ENCODE measurements at places on chromosomes 1 and 21.
A peak's percentile ranks its signal among the peaks of the same experiment; 100 is the strongest.

DNA sequence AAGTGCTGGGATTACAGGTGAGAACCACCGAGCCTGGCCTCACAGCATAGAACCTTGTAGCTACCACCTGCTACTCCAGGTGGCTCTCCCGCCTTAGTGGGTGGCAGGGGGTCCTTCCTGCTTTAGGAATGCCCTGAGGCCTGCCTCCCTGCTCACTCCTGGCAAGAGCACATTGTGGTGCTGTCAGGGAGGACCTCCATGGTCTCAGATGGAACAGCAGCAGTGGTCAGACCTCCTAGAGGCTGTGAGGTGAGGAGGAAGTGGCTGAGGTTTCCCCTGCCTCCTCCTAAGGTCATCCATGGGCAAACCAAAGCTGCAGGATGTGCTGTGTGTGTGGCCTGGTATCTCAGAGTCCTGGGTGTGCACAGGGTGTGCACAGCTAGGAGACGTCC lies 6.7 kb downstream of the SOX13 start:
- DNase-seq = no peak

DNA sequence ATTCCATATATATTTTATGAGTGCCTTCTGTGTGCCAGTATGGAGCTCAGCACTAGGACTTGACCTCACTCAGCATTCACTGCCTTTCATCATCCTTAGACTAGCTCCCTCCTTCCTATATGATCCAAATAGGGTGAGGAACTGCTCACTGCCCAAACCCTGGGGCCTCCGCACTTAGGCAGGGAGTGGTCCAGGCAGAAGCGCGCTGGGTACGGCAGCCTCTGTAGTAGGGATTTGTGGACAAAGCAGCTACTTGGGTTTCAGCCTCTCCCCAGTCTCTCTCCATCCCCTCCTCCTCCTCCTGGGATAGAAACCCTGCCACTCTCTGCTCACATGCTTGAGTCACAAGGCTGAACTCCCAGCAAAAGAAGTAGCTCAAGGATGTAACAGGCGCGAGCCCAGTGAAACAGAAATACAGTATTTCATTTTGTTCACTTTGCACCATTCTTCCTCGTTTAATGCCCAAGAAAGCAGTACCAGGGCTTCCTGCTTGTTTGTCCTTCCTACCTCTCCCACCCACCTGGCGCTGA lies 32.9 kb downstream of the PLEKHA6 start:
- no peak for DNase-seq

GRCh38 chr1:56435434-56436262 lies 143.7 kb downstream of the PLPP3 start:
- DNase-seq = no peak

DNA sequence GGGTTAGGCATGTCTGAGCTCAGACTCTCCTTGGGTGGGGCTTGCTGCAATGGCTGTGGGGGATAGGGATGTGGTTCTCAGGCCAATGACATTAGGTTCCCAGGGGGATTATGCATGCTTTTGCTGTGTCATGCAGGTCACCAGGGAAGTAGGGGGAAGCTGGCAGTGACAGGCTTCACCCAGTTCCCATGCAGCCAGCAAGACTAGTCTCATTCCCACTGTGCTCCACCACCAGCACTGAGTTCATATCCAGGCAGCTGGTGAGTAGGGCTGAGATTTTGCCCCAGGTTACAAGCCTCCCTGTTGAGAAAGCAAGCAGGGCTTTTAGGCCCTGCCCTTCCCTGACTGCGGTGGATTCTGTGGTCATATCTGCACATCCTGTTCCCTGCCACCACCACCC lies 32.1 kb upstream of the PLA2G5 start:
- no peak for DNase-seq

- no peak for DNase-seq
These were observed 30.3 kb downstream of the SMIM12 start for GRCh38 chr1:34829250-34829649.

DNA sequence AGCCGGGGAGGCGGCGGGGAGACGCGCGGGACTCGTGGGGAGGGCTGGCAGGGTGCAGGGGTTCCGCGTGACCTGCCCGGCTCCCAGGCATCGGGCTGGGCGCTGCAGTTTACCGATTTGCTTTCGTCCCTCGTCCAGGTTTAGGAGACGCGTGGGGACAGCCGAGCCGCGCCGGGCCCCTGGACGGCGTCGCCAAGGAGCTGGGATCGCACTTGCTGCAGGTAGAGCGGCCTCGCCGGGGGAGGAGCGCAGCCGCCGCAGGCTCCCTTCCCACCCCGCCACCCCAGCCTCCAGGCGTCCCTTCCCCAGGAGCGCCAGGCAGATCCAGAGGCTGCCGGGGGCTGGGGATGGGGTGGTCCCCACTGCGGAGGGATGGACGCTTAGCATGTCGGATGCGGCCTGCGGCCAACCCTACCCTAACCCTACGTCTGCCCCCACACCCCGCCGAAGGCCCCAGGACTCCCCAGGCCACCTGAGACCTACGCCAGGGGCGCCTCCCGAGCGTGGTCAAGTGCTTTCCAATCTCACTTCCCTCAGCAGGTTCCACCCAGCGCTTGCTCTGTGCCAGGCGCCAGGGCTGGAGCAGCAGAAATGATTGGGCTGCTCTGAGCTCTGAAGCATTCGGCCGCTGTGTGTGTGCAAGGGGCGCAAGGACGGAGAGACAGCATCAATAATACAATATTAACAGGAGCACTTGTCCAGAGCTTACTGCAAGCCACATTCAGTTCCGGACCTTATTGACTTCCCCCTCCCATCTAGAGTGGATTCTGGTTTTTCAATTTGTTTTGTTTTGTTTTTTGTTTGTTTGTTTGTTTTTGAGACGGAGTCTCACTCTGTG lies 10.3 kb downstream of the SIM2 start:
- DNase-seq = no peak

DNA sequence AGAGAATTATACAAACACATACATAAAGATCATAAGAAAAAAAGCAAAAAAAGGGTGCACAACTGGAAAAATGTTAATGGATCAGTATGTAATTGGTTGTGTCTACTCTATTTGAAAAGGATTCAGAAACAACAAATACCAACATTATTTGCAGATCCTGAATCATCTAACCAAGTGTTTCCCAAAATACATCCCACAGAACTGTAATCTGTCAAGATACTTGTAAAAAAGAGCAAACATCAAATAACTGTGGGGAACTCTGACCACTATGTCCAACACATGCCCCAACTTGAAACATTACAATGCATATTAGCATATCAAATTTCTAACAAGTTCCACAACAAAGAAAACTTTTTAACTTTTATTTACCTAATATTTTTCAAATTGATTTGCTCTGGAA lies 22.6 kb downstream of the ANKRD13C start:
- DNase-seq = no peak

GRCh38 chr1:198638894-198639635 lies at the start of gene PTPRC:
Gene PTPRC (plus strand): TSS chr1:198639040. CDS start chr1:198639269, 229 bp downstream.
- no peak for DNase-seq

- DNase-seq = no peak
These were observed 70.6 kb downstream of the GADD45A start for GRCh38 chr1:67755619-67756018.

DNA sequence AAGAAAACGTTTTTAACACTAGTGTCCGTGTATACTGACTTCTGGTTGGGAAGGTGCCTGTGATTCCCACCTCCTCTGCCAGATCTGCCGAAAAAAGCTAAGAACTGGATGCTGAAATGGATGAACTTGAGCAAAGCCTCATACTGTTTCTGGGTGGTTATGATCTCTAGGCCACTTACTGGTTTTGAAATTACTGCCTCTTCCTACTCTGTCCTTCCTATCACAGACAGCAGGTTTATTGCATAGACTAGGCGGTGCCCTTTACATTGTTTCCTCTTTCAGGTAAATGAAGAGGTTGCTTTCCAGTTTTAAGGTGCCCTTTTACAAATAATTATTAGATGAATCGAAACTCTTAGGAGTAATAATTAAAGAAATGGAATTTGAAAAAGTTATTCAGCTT lies 27.5 kb downstream of the PEX14 start:
- DNase-seq = no peak

DNA sequence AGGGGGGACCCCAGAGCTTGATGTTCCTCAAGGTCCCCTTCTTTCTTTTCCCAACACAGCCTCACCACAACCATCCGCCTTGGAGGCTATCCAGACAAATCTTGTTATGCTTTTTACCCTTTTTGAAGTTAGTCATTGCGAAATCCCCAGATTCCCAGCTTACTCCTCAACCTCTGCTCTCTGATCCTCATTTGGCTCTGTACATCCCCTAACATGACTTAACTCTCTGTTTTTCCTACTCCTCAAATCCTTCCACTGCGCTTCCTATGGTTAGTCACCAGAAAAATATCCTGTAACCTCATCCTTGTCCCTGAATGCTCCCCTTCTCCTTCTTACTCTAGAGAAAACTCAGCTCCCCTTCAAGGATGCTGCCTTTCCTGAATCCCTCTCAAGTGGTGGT lies 189.1 kb upstream of the POU3F1 start:
- no peak for DNase-seq

- no peak for DNase-seq
These were observed 364.0 kb downstream of the OLFM3 start for GRCh38 chr1:101632548-101633272.

DNA sequence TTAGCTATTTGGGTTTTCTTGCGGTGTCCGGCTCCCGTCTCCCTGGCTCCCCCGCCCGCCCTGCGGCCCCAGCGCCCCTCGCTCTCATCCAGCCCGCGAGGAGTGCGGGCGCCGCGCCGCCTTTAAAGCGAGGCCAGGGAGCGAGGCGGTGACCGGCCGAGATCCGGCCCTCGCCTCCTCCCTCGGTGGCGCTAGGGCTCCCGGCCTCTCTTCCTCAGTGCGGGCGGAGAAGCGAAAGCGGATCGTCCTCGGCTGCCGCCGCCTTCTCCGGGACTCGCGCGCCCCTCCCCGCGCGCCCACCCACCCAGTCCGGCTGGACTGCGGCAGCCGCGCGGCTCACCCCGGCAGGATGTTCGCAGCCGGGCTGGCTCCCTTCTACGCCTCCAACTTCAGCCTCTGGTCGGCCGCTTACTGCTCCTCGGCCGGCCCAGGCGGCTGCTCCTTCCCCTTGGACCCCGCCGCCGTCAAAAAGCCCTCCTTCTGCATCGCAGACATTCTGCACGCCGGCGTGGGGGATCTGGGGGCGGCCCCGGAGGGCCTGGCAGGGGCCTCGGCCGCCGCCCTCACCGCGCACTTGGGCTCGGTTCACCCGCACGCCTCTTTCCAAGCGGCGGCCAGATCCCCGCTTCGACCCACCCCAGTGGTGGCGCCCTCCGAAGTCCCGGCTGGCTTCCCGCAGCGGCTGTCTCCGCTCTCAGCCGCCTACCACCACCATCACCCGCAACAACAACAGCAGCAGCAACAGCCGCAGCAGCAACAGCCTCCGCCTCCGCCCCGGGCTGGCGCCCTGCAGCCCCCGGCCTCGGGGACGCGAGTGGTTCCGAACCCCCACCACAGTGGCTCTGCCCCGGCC lies 492 bp downstream of the HLX start:
- no peak for DNase-seq

GRCh38 chr1:9180111-9180819 lies 51.4 kb upstream of the GPR157 start:
- DNase-seq = no peak

GRCh38 chr21:46028573-46029091 lies 47.1 kb downstream of the COL6A1 start:
- DNase-seq = no peak

- DNase-seq = peak; percentile 58
These were observed 23.9 kb downstream of the DNAJC8 start for GRCh38 chr1:28208818-28209441.
